Fibroblast of villous mesenchyme (primary cell): ENCODE measurements at places on chromosomes 13 and 19. TPM values are rescaled to one million over a fixed set of nuclear protein-coding genes. Genes with fewer than 3 reads are reported as not detected.

ITGBL1 gene
- 21.2 and 42.5 TPM in 2 replicates for total RNA-seq

RFXAP gene
- 2.6 TPM in 2 replicates for total RNA-seq

PROZ gene
- total RNA-seq, result under 0.01 TPM in 1 of 2 replicates, not detected in the other

EFNA2 gene
- total RNA-seq, result not detected in 2 replicates
